Stimulated activated CD8-positive, alpha-beta memory T cell treated with anti-CD3 and anti-CD28 coated beads, Interleukin-2, amount 100 ng/mL, for 1 hour (primary cell): ENCODE measurements at places on chromosomes 2 and 18.

GRCh38 chr2:101466426-101466825 is 8.5 kb downstream of the RFX8 start:
- no peak for DNase-seq

GRCh38 chr2:9401059-9401547 is 22.2 kb downstream of the ITGB1BP1 start:
- DNase-seq: no peak

GRCh38 chr2:5495586-5495985 is 196.6 kb upstream of the SOX11 start:
- DNase-seq: no peak

DNA sequence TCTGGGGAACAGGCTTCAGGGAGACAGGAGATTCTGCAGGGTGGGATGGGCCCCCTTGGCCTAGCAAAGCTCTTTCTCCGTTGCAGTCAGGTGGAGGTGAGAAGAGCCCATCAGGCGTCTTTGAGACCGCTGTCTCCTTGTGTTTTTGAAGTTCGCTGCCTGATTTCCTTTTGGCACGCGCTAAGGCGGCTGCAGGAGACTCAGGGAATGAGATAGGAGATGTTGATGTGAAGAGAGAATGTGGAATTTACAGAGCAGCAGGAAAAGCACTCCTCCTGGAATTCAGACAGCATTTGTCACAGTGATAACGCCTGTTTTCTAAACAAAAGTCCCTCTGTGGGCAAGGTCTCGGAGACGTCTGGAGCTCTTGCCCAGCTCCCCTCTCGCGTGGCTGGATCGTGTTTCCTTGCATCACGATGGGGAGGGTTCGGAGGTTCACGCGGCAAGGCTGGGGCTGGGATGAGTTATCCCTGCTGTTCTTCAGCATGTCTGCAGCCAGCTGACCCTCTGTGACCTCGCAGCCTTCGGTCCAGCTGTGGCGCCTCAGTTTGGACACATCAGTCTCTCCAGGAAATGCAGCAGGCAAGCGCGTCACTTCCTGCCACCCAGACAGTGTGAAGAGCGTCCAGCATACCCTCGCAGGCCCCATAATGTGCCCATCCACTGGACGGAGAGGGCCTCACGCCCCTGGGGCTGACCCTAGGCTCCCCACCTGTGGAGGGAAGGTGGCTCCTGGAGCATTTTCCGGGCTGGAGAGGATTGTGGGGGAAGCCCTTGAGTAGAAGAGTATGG is 30.2 kb downstream of the GLI2 start:
- DNase-seq: no peak

DNA sequence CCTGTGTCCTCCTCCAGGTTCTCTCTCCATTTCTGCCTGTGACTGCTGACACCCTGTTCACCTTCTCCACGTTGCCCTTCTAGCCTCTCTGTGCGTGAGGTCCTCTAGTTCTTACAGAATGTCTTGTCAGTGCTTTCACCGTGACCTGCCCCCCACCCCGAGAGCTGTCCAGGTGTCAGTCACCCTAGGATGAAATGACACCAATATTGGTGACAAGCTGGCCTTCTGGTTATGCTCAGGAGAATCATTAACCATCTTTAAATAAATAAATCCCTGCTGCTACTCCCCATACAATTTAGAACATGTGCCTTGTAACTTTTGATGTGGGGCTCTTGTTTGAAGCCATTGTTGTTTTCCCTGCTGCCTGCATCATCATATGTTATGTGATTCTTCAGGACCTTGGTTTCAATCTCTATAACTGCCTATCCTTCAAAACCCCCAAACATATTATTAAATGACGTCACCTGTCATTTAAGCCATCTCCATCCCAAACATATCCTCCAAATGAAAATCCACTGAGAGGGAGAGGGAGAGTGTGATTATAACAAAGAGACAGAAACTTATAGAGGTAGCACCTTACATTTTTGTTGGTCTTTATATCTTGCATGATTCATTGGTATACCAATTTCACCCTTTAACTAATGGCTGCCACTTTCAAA is 496.3 kb downstream of the PARD3B start:
- DNase-seq: no peak

- no peak for DNase-seq
These were observed 26.6 kb downstream of the ONECUT2 start for GRCh38 chr18:57461652-57462269.

DNA sequence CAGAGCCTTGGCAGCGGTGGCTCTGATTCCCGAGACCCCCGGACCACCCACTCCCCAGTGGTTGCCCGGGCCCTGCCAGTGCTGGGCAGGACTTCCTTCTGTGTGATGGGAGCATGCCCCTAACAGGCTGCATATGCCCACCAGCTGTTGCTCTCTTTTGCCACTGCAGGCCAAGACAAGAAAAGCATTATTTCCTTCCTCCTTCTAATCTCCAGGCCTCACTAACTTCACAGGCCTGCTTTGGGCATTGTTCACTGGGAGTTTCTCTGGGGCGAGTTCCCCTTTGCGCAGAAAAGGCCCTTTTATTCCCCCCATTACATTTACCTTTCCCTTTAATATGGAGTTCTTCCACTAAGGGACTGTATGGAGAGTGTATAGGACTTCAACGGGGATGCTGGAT is 249.1 kb upstream of the SIX2 start:
- no peak for DNase-seq

DNA sequence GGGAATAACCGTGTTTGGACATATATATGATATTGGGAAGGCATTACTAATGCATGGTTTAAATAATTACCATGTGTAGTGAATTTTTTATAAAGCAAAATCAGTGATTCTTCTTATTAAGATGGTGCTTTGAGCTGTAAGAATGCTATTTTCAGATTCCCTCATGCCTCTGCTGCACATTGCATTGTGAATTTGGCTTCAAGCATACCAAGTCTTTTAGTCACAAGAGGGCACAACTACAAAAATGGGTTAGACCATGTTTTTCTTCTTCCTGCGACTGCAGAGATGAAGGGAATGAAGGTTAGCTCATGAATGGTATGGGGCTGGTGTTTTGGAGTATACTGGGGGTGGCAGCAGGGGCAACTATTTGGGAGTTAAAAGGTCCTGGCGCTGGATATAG is 320.1 kb downstream of the SLC4A3 start:
- no peak for DNase-seq

- DNase-seq: no peak
These were observed 6.8 kb downstream of the AGPS start for GRCh38 chr2:177399376-177399775.

GRCh38 chr2:63035169-63035568 is 15.5 kb upstream of the OTX1 start:
- DNase-seq: no peak

DNA sequence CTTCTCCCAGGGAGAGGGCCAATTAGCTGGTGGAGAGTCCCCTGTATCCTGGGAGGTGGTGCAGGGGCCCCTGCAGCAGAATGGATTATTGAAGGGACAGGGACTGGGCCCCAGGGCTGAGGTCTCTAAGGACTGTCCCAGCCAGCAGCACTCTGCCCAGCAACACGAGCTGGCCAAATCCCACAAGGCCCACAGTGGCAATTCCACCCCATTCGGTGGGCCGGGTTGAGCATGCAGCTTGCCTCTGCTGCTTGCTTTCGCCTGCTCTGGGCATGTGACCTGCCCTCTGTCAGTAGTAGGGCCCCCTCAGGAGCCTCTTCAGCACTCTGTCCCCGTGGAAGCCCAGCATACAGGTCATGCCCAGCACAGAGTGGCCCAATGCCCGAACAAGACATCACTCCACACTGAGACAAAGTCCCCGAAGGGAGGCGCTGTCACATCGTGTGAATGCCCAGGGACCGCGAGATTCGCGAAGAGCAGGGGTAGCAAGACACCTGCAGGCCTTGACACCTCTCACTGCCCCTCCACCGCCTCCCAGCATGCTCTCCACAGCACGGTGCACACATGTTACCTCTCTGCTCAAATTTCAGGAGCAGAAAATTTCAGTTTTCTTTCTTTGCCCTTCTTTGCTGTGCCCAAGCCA is 65.4 kb downstream of the CRACDL start:
- DNase-seq: no peak

- DNase-seq: no peak
These were observed 142.0 kb upstream of the SPOPL start for GRCh38 chr2:138359532-138359931.

DNA sequence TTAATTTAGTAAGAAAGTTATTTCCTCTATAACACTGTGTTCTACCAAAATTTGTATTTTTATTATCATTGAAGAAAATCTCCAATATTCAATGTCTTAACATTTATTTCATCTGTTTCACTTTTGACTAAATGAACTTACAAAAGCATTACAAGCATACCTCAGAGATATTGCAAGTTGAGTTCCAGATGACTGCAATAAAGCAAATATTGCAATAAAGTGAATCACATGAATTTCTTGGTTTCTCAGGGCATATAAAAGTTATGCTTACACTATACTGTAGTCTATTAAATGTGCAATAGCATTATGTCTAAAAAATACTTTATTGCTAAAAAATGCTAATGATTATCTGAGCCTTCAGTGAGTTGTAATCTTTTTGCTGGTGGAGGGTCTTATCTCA is 78.3 kb downstream of the TTC32 start:
- no peak for DNase-seq

- DNase-seq: no peak
These were observed 333.7 kb downstream of the RND3 start for GRCh38 chr2:150153646-150154307.

DNA sequence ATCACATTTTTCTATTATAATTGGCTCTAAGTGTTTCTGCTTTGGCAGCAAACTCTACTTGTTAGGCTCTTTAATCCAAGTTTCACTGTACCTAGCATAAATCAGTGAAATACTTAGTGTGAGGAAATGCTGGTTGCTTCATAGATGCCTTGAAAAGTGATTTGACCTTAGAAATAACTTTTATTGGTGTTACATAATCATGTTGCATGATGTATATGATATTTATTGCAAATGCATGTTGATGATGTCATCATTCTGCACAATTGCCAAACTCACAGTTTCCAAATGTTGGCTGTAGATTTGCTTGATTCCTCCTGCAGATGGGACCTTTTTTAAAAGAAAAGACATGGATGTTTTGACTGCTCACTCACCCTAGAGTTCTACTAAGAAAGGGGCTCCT is 137.6 kb upstream of the BCL2L11 start:
- no peak for DNase-seq

DNA sequence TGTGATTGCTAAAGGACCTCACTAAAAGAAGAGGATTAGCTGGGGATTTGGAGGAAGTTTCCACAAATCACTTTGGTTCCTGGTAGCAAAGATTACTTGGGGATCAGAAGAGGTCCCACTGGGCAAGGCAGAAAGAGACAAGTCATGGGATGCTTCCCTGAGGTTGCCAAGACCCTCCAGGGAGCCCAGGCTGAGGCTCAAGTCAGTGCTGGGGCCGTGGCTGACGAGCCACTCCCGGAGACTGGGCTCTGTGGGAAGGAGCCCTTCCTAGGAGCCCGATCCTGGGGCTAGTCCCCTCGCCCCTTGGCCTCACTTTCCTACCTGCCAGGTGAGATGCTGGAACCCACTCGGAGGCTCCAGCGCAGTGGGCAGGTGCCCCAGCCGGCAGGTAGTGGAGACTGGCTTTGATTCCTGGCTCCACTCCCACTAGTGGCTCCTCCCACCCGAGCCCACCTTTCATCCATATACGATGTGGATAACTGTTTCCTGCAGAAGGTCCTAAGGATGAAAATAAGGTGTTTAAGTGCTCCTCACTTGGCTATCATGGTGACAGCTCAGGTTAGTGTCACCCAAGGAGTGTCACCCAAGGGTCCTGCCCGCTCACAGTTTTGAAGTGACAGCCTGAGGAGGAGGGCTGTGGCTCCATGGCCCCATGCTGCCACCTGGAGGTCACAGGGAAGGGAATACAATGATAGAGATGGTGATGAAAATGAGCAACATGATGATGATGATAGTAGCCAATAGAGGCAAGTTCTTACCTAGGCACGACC is 100.5 kb downstream of the CAPN13 start:
- DNase-seq: peak; percentile 52

DNA sequence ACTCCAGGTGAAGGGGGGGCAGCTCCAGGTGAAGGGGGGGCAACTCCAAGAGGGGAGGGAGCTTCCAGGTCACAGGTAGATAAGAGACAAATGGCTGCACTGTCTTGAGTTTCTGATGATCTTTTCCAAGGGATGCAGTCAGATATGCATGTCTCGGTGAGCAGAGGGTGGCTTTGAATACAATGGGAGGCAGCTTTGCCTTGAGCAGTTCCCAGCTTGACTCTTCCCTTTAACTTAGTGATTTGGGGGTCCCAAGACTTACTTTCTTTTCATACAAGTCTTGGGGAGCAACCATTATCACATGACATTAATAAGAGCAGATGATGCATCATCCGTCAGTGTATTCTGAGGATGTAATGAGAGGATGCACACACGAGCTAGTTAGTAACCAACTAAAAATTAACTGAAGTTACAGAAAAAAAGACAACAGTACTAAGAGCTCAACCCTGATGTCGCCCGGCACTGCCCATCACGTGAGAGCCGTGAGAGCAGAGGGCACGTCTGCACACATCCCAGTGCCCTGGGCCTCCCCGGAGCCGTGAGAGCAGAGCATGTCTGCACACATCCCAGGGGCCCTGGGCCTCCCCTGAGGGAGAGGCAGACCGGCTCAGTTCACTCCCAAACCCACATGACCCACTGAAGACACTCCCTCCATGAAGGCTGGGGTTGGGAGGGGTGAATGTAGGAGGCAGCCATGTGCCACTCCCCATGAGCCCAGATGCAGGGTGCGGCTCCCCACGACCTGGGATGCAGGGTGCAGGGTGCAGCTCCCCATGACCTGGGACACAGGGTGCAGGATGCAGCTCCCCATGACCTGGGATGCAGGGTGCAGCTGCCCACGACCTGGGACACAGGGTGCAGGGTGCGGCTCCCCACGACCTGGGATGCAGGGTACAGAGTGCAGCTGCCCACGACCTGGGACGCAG is 39.4 kb downstream of the PXDN start:
- DNase-seq: no peak

DNA sequence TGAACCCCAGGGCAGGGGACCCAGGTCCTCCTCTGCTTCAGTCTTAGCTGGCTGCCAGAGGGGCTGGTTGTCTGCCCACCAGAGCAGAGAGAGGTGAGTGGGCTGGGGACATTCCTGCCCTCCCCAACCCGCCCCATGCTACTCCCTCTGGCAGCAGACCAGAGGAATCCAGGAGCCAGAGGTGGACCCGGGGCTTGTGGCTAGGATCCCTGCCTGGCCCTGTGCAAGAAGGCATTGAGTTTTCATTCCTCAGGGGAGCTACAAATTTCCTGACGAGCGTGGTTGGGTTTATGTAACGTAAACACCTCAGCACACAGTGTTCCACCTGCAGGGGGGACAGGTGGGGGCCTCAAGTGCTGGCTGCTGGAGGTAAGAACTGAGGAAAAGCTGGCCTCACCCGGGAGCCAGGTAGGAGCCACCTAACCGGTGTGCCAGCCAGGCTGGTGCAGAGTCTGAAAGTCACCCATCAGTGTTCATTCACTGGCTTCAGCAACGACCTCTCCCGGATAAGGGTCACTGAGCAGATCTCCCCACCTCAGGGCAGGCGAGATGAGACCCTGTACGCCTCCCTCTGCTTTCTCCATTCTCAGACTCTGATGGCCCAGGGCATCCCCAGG is 246.8 kb downstream of the DYSF start:
- no peak for DNase-seq

DNA sequence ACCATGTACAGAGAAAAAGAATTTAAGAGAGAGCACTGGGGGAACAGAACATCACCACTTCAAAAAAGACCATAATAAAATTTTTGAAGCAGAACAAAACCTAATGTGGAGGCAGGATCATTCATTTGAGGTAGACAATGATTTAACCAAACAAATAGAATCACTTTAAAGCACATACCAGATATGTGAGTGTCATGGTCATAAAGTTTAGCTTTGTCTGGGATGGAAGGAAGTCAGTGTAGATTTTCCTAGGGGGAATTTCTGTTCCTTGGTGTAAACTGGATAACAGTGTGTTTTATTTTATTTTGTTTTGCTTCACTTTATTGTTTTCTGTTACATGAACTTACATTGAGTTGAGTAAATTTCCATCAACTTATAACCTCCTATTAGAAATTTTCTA is 120.8 kb downstream of the CRIM1 start:
- DNase-seq: no peak
